ENCODE measurements at places on chromosomes 3 and 15.

DNA sequence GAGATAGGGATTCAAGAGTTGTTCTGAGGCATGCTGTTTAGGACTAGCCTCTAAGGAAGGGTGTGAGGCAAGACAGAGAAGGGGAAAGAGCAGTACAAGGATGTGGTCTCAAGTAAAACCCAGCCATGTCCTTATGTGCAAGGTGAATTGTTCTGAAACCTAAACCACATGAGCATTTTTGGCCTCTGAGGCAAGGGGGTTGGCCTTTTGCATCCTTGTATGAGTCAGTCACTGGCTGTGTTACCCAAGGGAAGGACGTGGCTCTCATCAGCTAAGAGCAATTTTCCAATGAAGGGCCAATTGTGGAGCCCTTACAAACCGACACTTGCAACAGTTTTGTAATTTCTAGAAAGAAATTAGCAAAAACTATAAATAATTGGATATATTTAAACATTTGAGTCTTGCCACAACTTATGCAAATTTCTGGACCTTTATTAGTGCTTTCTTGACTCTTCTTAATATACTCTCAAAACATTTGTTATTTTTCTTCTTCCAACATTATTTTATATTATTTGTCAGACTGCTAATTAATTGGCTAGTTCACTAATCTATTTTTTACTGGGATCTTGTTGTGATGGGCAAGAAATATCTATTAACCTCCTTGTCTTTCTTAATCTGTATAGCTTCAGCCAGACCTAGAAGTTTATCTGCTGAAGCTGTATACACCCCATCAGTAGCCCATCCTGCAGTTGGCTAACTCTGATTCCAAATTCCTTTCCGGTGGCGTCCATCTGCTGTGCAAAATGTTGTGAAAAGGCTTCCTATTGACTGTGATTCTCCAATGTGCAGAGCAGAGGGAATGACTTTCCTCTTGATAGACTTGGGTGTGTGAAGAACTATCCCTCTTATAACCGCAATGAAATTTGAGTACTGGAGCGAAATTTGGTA lies 97.7 kb upstream of the P2RY1 start:
- no peak overlapping the region for H3K4me3 ChIP-seq
- H3K27ac ChIP-seq = no peak overlapping the region
- H3K4me1 ChIP-seq = no peaks in the 10 kb centered on the region
- no peaks in the 10 kb centered on the region for H3K36me3 ChIP-seq

DNA sequence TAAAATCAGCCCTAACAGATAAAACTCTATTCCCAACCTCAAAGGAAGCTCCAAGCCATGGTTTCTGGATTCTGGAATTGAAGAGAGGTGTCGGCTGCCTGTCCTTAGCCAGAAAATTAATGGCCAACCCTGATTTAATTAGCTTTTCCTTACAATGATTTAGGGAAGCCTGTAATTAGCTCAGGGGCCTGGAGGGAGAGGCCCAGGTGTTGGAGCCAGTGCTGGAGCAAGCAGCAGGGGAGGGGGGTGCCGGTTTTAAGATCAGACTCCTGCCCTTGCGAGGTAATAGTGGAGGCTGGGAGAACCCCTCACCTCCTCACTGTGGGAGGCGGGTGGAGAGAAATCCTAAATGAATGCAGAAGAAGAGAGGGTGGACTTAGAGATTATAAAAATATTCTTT lies 14.7 kb upstream of the ATP2B2 start:
- H3K27ac ChIP-seq = no peak overlapping the region
- H3K4me1 ChIP-seq = no peaks in the 10 kb centered on the region
- H3K27me3 ChIP-seq = peaks cover 3% of the 10 kb centered on the region
- H3K36me3 ChIP-seq = no peaks in the 10 kb centered on the region
- H3K4me3 ChIP-seq = no peak overlapping the region
- no peak for DNase-seq

DNA sequence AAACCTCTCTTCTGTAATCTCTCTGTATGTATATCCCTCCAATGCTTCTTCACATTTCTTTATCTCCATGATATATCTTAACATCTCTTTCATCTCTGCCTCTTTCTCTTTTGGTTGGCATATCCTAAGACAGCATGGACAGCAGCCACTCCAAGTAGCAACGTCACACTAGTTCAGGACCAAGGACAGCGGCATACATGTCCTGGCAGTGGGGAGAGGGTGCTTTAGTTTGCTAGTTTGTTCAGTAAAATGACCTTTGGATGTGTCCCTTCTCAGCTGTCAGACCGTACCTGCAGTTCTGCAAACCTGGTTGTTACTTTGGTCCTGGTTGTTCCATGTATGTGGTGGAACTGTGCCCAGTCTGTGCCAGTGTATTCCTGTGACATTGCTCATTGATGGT lies 225.6 kb upstream of the ROPN1 start:
- no peaks in the 10 kb centered on the region for H3K27me3 ChIP-seq
- no peaks in the 10 kb centered on the region for H3K4me1 ChIP-seq
- H3K4me3 ChIP-seq = no peak overlapping the region
- no peaks in the 10 kb centered on the region for H3K36me3 ChIP-seq

DNA sequence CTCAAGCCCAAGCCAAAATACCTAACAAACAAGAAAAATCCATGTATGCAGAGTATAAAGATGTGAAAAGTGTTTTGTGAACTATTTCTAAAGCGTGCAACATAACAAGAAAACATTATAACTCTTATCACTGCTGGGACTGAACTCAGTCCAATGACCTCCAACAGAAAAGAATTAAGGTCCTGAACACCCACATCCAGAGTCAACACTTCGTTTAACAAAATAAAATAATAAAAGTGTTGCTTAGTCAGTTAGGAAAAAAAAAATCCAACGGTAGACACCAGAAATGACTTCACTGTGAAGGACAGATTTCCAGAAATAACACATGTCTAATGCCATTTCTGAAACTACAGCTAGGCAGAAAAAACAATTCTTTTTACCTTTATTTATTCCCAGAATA lies 28.0 kb downstream of the MB21D2 start:
- no peak for DNase-seq
- H3K27ac ChIP-seq = no peak overlapping the region
- H3K27me3 ChIP-seq = no peaks in the 10 kb centered on the region
- H3K4me1 ChIP-seq = no peaks in the 10 kb centered on the region
- H3K4me3 ChIP-seq = no peak overlapping the region

- peaks cover 58% of the 10 kb centered on the region for H3K4me1 ChIP-seq
- DNase-seq = no peak
- no peak overlapping the region for H3K27ac ChIP-seq
- peaks cover 67% of the 10 kb centered on the region for H3K27me3 ChIP-seq
- H3K4me3 ChIP-seq = peak overlapping the region; percentile 48
Observed at GRCh38 chr15:67836134-67836455, 3.8 kb downstream of the RNU6-1 start.

GRCh38 chr3:24493746-24494617 lies 668 bp downstream of the THRB start:
- H3K4me3 ChIP-seq = peak overlapping the region; percentile 72
- peaks cover 10% of the 10 kb centered on the region for H3K4me1 ChIP-seq
- peak; percentile 65 for DNase-seq
- H3K36me3 ChIP-seq = no peaks in the 10 kb centered on the region
